ENCODE measurements at places on chromosomes 6 and 20. TPM values are rescaled to one million over a fixed set of nuclear protein-coding genes. Genes with fewer than 3 reads are reported as not detected.

The SLC26A8 gene
- total RNA-seq: 0.35 TPM

The SAPCD1 gene
- total RNA-seq: 2.5 TPM

The GNAS-AS1 gene
- 0.54 TPM for total RNA-seq

The LY6G6D gene
- total RNA-seq: not detected

The IL17A gene
- not detected for total RNA-seq

The ARMC2 gene
- 5.5 TPM for total RNA-seq

All from mucosa of descending colon (tissue), 3 donors.